ENCODE measurements at places on chromosomes 3 and 15. TPM values are rescaled to one million over a fixed set of nuclear protein-coding genes. Genes with fewer than 3 reads are reported as not detected.

ICE2 gene
- total RNA-seq = 47.6 TPM

GRCh38 chr3:23873941-23874340 is 42.8 kb downstream of the NKIRAS1 start:
- H3K27ac ChIP-seq = no peak overlapping the region
- H3K4me1 ChIP-seq = no peaks in the 10 kb centered on the region
- no peaks in the 10 kb centered on the region for H3K36me3 ChIP-seq
- H3K4me3 ChIP-seq = no peak overlapping the region
- H3K27me3 ChIP-seq = no peaks in the 10 kb centered on the region
- DNase-seq = no peak

DNA sequence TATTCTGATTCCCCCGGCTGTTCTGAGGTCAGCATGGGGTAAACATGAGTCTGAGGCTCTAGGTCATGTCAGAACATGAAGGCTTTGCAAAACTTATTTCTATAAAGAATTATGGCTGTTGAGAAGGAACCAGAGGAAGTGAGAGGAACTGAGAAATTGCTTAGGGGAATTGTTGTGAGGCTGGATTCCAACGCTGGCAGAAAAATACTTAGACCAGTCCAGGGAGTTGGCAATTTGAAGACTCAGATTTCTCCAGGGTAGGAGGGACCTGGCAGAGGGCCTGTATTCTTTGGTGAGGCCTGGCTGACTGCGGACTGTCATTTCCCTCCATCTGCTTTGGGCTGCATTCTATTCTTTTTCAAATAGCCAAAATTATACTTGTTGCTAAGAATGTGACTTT is 155.5 kb downstream of the PLD1 start:
- no peak overlapping the region for H3K27ac ChIP-seq
- no peak overlapping the region for H3K4me3 ChIP-seq
- no peak for DNase-seq
- H3K4me1 ChIP-seq = no peaks in the 10 kb centered on the region
- no peaks in the 10 kb centered on the region for H3K27me3 ChIP-seq
- no peaks in the 10 kb centered on the region for H3K36me3 ChIP-seq

WDR5B gene
- 10.0 TPM for total RNA-seq

PPP1R14D gene
- total RNA-seq = not detected

ADPRH gene
- total RNA-seq = 1.4 TPM
